T1000 (cell line): ENCODE measurements at places on chromosomes 12 and 14.

DNA sequence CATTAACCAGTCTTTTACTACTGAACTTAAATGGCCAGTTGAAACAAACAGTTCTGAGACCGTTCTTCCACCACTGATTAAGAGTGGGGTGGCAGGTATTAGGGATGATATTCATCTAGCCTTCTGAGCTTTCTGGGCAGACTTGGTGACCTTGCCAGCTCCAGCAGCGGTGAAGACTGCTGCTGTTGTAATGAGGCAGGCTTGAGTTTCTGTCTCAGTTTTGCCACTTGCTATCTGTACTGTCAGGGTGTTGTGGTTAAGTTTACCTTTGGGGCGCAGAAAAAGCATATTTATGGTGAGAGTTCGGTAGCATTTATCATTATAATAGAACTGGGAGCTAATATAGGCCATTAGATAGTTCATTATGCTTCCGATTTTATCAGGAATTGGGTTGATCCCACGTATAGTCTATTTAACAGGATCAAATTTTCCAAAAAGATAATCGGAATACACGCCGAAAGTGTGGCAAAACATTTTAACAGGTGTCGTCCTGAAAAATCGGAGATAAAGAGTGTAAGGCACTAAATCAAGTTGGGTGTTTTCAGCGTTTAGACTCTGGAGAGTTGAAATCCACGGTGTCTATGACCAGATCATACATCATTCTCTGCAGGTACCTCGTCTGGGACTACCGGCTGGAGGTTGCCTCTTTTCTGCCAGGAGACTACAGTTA is 688 bp upstream of the NECAP1 start:
- DNase-seq = no peak

DNA sequence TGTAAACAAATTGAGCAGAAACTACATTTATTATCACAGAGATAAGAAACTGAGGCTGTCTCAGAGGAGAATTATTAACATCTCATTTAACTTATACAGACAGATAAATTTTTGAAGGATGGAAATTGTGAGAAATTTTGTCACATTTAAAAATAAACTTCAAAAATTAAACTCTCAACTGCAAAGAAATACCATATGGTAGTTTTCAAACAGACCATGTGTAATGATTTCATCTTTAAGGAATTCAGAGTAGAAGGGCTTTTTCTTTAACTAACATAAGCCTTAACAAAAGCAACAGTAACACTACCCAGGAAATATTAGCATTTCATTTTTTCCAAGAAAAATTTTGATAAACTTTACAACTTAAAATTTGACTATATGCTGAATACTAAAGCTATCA is 26.6 kb downstream of the NUP37 start:
- no peak for DNase-seq

DNA sequence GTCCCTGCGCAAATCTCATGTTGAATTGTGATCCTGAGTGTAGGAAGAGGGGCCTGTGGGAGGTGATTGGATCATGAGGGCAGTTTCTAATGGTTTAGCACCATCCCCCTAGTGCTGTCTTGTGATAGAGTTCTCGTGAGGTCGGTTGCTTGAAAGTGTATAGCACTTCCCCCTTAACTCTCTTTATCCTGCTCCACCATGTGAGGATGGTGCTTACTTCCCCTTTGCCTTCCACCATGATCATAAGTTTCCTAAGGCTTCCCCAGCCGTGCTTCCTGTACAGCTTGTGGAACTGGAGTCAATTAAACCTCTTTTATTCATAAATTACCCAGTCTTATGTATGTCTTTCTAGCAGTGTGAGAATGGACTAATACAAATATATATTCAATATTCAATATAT is 303.7 kb upstream of the SEL1L start:
- no peak for DNase-seq

- DNase-seq = no peak
Measured at GRCh38 chr14:77071938-77072388, 26.1 kb upstream of the CIPC start.

GRCh38 chr14:51627313-51627712 is 24.4 kb upstream of the FRMD6 start:
- no peak for DNase-seq

GRCh38 chr12:103969391-103969790 is 3.7 kb downstream of the TDG start:
- DNase-seq = no peak
